ENCODE measurements at places on chromosomes 7 and 10.

- DNase-seq, result no peak
These were observed 191.1 kb upstream of the TCF7L2 start for GRCh38 chr10:112758961-112759360.

GRCh38 chr7:87580636-87581035, 20.0 kb downstream of the ABCB1 start:
- no peak for DNase-seq

GRCh38 chr7:5622746-5623145, 158.7 kb downstream of the RNF216 start:
- no peak for DNase-seq

GRCh38 chr10:128491686-128492085, 365.5 kb upstream of the MKI67 start:
- DNase-seq, result no peak
